ENCODE measurements at places on chromosomes 11 and 22.
A peak's percentile ranks its signal among the peaks of the same experiment; 100 is the strongest.

DNA sequence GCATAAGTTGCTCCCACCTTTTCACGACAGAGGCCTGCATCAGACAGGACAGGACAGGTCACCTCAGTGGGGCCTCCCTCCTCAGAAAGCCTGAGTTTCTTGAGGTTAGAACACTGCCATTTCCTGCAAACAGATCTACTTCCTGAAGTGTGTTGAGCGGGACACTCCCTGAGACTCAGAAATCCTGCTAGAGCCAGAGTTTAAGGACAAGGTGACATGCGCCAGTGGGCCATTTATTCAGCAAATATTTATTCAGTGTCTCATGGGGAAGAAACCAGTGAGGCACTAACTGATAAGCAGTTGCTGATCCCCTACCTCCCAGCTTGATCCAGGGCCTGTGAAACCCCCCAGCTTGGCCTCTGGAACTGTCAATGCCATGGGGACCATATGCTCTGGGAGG lies 454.6 kb downstream of the SOX6 start:
- DNase-seq = no peak

DNA sequence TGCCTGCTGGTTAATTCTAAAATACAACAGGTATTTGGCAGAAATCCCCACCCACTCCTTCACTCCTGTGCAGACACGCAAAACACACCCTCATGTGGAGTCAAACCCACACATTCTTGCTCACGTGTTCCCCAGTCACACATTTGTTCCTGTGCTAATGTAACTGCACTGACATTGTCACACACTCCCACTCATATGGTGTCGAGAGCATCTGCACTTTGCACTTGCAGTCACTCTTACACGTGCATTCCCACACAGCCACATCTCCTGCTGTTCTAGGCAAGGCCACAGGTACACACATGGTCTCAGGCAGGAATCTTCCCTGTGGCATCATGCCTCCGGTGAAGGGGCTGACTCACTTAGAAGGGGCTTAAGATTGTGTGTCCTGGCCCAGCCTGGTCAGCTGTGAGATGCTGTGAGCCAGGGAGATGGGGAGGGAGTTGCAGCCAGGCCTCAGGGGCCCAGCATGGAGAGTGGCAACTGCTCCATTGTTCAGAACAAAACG lies 395.0 kb downstream of the TENM4 start:
- no peak for DNase-seq

DNA sequence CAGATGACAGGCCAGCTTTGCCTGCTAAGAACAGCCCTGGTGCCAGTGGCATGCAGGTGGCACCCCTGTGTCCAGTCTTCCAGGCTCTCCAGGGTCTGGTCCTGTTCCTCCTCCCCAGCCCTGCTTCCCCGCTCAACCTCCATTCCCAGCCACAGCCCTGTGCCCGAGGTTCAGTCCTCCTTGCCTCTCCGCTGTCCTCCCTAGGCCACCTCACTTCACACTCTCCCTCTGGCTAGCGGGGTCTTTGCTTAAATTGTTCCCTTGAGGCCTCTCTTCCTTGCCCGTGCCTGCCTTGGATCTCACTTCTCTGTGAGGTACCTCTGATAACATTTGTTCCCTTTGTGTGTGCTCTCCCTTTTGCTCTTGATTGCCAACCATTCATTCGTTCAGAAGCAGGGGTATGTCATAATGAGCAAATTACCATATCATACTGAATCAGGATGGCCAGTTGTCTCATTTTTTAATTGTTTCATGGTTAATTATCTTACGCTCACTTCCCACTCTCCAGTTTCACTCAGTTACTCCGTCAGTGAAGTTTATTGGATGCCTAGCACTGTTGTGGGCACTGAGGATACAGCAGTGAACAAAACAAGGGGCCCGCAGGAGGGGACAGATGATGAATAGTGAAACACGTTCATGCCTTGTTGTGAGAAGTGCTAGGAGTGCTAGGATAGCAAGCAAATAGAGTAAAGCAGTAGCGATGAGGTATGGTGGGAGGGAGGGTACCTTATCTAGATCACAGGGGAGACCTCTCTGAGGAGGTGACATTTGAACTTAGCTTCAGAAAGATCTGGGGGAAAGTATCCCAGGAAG lies 7.4 kb downstream of the BMAL1 start:
- no peak for DNase-seq

GRCh38 chr11:94760296-94760695 lies 7.9 kb upstream of the AMOTL1 start:
- DNase-seq = no peak

DNA sequence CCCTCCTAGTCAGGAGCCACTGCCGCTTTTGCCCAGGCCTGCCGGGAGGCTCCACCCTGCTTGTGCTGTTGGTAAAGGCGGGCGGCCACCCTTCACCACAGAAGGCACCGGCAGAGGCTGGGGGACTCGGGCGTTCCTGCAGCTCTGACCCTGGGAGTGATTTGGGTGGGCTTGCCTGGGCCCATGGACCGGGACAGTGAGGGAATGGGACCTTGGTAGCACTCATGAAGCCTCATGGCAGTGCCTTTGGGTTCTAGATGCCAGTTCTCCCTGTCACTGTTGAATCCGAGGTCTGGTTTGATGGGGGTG lies 4.4 kb downstream of the TPCN2 start:
- DNase-seq = no peak

DNA sequence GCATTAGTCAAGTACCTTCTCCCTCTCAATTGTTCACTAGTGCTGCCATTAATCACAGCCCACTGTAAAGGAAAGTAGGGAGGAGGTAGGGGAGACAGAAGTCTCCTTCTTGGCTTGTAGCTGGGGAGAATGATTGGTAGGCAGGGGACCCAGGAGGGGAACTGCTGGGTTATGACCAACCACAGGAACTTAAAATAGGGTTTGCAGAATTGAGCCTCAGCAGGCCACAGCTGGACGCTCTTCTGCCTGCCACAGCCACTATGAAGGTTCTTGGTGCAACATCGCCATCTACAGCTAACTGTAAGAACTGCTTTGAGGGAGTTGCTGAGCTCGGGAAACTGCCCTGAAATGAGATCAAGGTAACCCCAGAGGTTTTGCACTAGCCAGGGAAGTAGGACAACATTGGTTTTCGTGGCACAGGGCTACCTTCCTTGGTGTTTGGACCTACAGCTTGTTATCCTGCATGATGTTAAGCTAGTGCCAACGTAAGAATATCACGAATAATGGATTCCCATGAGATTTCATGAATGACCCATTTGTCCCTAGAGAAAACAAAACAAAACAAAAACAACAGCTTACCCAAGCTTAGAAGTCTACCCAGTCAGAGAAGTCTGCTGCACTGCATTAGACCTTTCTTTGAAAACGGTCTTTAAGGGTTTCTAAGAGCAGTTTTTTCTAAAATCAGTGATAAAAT lies 787.1 kb upstream of the API5 start:
- DNase-seq = peak; percentile 67

DNA sequence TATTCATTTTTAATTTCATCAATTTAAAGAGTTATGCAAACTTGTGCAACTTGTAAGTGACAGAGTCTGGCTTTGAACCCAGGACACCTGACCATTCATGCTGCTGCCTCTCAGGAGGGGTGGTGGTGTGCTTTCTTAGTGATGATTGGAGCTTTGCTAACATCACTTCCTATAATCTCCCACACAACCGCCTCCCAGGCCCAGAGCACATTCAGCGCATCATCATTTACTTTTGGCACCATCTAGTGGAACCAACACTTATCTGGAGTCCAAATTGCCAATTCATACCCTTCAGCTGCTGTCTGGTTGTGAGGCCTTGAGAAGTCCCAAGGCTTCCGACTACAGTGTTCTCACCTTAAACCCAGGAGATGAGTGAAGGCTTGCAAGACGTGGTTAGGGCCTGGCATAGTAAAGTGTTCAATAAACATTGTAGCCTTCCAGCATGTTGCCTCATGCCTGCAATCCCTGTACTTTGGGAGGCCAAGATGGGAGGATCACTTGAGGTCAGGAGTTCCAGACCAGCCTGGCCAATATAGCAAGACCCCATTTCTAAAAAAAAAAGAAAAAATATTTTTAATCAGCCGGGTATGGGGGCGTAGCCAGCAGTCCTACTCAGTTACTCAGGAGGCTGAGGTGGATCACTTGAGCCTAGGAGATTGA lies 1.1 kb upstream of the TTLL1 start:
- peak; percentile 8 for DNase-seq

DNA sequence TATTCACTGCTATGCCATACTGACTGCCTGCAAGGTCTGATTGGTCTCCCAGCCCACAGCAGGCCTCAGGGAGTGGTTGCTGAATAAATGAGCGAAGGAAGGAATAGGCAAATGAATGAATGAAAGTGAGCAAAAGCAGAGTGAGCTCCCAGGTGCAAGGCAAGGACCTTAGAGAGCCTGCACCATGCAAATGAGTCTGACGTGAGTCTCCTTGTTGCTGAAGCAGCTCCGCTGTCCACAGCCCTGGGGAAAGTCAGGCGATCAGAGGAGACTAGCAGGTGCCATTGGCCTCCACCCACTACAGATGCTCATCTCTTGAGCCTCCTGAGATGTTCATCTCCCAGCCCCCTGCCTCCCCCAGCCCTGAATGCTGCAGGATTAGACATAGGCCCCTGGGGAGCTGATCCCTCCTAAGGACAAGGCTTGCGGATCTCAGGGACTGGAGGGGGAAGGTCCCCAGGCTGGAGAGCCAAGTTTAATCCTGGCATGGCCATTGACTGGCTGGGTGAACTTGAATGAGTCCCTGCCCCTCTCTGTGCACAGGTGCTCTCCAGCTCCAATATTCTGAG lies 22.1 kb downstream of the GDPD5 start:
- no peak for DNase-seq

DNA sequence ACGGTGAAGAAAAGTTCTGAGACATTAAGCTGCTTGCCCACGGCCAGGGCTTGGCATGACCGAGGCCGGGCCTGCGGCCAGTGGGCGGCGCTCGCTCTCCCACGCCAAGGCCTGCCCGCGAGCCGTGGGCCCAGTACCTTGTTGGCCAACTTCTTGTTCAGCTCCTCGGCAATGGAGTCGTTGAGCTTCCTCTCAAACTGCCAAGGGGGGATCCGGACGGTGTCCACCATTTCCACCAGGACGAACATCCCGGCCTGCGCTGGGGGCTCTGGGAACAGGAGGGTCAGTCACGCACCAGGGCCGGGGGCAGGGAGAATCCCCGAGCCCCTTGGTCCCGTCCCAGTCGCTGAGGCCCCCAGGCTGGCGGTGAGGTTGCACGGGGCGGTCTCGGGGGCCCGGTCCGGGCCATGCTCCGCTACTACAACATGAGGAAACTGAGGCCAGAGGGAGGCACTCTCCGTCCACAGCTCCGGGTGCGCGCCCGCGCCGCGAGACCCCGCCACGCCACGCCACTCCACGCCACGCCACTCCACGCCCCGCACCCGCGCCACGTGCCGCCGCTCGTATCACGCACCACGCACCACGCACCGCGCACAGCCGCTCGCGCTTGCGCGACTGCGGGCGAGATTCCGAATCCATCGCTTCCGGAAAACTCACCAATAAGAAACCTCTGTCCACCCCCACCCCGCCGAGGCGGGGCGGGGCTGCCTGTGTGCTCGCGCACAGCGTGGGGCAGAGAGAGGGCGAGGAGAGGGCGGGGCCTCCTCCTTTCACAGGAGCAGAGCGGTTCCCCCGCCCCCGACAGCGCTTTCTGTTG lies at the start of gene POLR3H:
POLR3H (minus strand) TSS at position 617 of the 817 bp plus-strand sequence; CDS start at position 248, 369 bp downstream.
- DNase-seq = peak; percentile 97

DNA sequence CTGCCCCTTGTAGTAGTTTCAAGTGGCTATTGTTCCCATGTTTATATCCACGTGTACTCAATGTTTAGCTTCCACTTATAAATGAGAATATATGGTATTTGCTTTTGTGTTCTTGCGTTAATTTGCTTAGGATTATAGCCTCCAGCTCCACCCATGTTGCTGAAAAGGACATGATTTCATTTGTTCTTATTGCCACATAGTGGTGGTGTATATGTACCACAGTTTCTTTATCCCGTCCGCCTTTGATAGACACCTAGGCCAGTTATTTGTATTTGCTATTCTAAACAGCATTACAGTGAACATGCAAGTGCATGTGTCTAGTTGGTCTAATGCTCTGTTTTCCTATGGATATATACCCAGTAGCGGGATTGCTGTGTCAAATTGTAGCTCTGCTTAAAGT lies 6.8 kb downstream of the OR51B2 start:
- no peak for DNase-seq

DNA sequence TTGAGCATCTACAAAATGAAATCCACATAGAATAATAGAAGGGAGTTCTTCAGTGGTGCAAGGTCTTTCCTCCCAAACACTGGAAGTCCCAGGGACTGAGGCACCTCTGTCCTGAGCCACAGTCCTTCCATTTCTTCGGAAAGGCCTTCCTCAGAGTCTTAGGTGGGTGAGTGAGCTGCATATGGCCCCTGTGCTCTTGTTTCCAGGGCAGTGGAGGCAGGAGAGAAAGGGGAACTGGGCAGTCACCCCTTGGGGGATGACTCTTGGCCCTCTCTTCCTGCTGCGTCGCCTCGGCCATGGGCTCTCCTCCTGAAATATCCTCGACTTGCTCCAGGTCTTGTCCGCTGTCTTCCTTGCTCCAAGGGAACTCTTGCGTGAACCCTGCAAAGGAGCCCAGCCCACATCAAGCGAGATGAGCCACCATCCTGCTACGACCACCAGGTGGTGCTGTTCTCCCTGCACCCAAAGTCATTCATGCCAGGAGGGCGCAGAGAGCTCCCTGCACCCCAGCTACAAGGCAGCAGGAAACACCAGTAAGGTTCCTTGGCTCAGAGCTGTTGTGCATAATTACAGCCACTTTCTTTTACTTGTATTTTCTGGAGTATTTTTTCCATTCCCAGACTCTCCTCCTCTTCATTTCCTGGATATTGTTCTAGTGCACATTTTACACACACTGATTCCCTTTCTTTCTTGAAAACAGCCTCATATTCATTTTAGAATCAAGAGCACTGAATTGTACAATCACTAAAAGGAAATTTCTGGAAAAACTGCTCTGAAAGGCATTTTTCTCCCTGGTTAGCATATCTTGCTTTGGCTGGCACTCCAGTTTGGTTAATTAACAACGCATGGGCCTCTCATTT lies 397.8 kb downstream of the OPCML start:
- DNase-seq = peak; percentile 54

DNA sequence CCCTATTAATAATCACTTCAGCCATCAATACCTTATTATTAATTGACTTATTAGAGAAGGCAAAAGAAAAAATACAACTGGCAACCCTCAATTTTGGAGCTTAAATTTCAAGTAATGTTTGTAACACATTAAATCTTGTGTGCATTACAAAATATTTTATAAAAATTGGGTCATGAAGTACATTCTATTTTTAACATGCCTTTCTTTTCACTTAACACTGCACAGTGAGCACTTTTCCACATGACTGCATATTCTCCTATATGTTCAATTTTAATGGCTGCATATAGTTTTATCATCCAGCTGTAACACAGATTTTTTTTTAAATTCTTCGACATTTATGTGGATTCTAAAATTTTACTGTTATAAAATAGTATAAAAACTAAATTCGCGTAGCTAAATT lies 92.5 kb downstream of the SLC17A6 start:
- DNase-seq = no peak

GRCh38 chr11:26579683-26580082 lies 7.6 kb upstream of the MUC15 start:
- no peak for DNase-seq

DNA sequence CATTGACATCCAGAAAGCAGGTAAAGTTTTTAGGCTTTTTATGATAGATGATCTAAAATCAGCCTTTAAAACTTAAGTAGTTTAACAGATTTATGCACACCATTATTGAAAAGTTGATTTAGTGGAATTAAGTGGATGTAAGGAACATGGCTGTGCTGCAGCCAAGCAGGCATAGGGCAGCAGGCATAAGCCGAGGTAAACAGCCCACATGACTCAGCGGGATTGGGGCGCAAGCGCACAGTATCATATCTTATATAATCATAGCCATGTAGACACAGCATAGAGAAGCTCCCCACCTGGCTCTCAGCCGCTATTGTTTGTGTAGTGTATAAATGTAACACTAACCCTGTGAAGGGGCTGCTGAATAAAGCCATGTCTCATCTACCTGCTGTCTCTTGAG lies 157.5 kb downstream of the WNT11 start:
- no peak for DNase-seq

Data from hippocampal formation (tissue), 2 donors.